Vagina (tissue), 2 donors: ENCODE measurements at places on chromosomes 1 and 21. TPM values are rescaled to one million over a fixed set of nuclear protein-coding genes. Genes with fewer than 3 reads are reported as not detected.

DNA sequence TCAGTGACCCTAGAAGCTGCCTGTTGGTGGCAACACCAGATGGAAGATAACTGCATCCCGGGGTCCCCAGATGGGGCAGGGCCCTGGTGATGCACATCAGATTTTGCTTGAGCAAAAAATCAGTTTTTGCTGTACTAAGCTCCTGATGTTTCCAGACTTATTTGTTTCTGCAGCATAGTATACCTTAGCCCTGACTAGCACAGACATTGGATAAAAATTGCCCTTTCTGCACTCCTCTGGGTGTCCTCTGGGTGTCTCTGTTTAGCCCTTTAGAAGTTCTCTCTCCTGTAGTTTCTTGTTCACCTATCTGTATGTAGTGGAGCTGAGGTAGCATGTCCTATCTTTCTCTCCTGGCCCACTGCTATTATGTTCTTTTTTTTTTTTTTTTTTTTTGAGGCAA is 30.3 kb upstream of the PLA2G2C start:
- no peaks in the 10 kb centered on the region for H3K36me3 ChIP-seq
- peaks cover 10% of the 10 kb centered on the region for H3K4me1 ChIP-seq
- no peaks in the 10 kb centered on the region for H3K27me3 ChIP-seq
- no peak overlapping the region for H3K27ac ChIP-seq
- H3K4me3 ChIP-seq: no peak overlapping the region

OPN3 gene
- 15.5 TPM for total RNA-seq

KRTAP26-1 gene
- not detected for total RNA-seq

DNA sequence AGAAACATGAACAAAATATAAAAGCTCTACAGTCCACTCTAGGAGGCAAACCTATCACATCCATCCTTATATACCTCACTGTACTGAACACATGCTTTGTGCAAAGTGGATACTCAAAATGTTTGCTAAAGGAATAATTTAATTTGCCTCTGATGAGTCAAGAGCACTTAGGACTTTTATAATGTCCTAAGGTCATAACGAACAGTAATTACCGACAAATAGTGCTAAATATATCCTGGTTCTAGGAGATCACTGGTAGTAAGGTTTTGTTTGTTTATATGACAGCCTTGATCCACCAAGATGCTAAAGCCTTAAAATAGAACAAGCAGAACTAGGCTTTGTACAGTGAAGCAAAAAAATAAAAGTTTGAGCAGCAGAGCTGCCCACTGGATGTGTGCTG is 70.6 kb downstream of the GADD45A start:
- no peak overlapping the region for H3K27ac ChIP-seq
- H3K36me3 ChIP-seq: no peaks in the 10 kb centered on the region
- no peak for DNase-seq
- peaks cover 66% of the 10 kb centered on the region for H3K4me1 ChIP-seq

KRTAP12-4 gene
- not detected for total RNA-seq

PKP1 gene
- 409 TPM for total RNA-seq

GRCh38 chr1:10575616-10576015 is 100.9 kb downstream of the PEX14 start:
- H3K36me3 ChIP-seq: no peaks in the 10 kb centered on the region
- no peak for DNase-seq
- no peaks in the 10 kb centered on the region for H3K4me1 ChIP-seq

TMEM200B gene
- total RNA-seq: 25.8 TPM

GRCh38 chr1:35555212-35555584 is 2.0 kb downstream of the KIAA0319L start:
- peaks cover 53% of the 10 kb centered on the region for H3K4me1 ChIP-seq
- no peak for DNase-seq
- no peak overlapping the region for H3K27ac ChIP-seq
- no peaks in the 10 kb centered on the region for H3K27me3 ChIP-seq
- H3K36me3 ChIP-seq: no peaks in the 10 kb centered on the region

- H3K27ac ChIP-seq: no peak overlapping the region
- H3K36me3 ChIP-seq: no peaks in the 10 kb centered on the region
- peaks cover 28% of the 10 kb centered on the region for H3K4me1 ChIP-seq
- DNase-seq: no peak
- no peak overlapping the region for H3K4me3 ChIP-seq
Measured at GRCh38 chr1:234730770-234731568, 121.0 kb upstream of the IRF2BP2 start.

DNA sequence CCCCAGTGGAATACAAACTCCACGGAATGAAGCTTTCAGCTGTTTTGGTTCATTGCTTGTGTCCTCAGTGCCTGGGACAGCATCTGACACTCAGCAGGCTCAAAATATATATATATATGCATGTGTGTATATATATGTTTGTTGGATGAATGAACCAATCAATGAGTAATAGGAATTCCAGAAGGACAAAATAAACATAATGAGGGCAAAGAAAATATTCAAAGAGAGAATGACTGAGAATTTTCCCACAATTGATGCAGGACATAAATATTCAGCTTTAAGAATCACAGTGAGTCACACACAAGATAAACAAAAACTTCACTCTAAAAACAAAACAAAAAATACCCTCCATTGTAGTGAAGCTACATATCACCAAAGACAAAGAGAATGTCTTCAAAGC is 64.0 kb downstream of the CHD5 start:
- H3K4me3 ChIP-seq: no peak overlapping the region
- no peak for DNase-seq
- H3K4me1 ChIP-seq: no peaks in the 10 kb centered on the region
- no peaks in the 10 kb centered on the region for H3K36me3 ChIP-seq

DNA sequence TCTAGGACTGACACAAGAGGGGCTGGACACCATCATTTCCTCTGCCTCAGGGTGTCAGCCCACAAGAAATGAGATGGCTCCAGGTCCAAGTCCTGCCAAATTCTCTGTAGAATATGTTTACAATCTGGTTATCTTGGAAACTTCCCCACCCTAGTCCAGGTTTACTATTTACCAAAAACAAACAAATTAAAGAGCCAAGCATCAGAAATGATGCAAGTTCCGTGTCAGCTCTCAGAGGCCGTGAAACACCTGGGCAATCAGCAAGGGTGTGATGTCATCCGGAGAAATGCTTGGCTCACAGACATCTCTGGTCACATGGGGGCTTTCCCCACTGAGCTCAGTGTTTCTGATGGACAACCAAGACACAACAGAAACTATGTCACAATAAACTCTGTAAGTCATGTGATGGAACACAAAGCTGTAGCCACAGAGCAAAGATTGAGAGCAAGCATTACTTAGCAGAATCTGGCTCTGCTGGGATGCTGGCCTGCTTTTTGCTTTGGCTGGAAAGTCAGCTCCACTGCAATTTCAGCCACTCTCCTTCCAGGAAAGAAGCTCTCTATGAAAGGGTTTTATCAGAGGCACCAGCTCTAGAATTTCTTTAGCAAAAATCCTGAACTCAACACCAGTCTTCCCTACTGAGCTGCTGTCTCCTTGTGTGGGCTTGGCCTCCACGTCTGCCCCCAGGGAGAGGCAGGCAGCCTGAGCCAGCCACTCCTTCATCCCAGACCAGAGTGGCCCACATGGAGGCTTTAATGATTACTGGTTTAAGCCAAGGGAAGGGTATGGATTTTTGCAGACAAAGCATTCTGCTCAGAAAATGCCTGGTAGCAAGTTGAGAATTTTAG is 55.9 kb downstream of the NENF start:
- no peaks in the 10 kb centered on the region for H3K36me3 ChIP-seq
- H3K27ac ChIP-seq: peak overlapping the region; percentile 67
- DNase-seq: no peak

SLC44A3 gene
- total RNA-seq: 6.6 TPM
